ENCODE measurements at places on chromosomes 6 and 20.

DNA sequence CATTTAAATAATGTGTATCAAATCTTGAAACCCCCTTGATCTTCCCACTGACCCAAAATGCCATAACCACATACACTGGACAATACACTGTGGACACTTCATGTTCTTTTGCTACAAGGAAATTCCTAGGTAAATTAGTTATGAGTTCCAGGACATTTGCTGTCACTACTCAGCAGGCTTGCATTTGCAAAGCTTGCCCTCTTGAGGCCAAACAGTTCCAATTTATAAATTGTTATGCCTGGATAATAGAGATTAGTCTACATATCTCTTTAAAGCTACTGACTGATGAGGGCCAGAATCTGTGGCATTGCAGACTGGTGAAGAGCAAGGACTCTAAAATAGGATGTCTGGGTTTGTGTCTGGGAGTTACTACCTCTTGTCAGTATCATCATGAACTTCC lies 17.4 kb upstream of the RAB32 start:
- DNase-seq, result no peak

- DNase-seq, result no peak
Measured at GRCh38 chr20:12414446-12415274, 497.0 kb downstream of the BTBD3 start.

DNA sequence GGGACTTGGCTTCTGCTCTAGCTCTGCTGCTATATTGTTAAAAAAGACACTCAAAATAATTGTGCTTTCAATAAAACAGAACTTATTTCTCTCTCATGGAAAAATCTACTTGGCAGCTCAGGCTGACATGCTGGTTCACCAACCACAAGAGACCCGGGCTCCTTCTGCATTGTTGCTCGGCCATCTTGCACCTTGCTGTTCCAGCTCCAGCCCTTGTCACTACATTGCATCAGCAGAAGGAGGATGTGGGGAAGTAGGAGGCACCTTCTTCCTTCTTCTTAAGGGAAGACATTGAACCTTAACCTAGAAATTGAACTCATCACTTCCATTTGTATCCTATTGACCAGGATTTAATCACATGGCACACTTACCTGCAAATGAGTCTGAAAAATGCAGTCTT lies 6.6 kb upstream of the C20orf202 start:
- no peak for DNase-seq

DNA sequence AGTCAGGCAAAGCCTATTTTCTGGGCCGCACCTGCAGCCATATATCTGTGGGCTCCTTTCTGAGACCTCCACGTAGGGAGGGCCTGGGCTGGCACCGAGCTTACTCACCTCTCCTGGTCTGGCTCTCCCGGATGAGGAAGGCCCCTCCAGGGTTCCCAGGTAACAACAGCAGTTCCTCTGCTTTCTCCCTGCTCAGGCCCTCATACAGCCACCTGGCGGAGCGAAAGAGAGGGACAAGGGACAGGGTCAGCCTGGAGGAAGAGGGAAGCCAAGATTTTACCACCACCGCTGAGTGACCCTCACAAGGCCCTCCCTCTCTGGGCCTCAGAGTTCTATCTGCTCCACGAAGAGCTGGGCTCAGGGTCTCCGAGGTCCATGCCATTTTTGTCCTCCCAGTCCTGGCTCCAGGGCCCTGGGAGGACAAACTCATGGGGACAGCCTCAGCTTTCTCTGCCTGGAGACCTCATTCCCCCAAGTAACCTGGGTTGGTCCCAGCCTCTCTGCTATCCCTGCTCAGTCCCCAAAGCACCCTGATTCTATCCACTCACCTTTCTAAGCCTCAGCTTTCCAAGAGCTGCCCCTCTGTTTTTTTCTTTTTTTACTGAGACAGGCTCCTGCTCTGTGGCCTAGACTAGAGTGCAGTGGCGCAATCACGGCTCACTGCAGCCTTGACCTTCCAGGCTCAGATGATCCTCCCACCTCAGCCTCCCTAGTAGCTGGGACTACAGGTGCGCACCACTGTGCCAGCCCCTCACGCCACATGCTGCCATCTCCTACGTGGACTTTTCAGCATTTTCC lies 13.3 kb downstream of the SLA2 start:
- DNase-seq, result no peak

DNA sequence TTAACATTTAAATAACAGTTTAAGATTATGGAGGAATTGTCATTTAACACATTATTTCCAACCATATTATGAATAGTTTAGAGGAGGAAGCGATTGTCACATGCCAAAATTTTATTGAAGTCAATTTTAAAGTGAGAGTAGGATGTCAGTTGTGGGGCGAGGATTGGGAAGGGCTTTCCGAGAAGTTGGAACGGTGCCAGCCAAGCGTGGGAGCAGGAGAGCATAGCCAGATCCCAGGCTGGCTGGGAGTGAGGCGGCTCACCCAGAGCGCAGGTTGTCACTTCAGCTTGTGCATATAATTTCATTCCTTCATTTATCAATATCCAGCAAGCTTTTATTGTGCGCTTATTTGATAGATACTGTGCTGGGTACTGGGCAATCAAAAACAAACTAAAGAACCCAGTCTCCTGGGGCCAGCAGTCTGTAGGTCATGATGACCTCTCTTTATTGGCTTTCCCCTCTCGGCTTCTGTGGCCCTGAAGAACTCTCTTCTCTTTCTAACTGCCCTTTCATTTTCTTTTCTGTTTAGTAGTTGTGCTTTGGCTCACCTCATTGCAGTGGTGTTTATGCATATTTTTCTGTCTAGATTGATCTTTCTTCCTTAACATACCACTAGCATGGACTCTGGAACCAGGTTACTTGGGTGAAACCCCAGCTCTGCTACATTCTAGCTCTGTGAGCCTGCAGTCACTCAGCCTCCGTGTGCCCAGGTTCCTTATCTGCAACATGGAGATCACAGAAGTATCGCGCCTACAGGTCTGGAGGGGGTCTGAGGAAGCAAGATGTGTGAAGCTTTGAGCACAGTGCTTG lies 6.4 kb downstream of the CEP43 start:
- DNase-seq, result no peak

- no peak for DNase-seq
Measured at GRCh38 chr20:37841971-37842370, 61.0 kb upstream of the VSTM2L start.

GRCh38 chr20:59428441-59429205 lies 128.2 kb downstream of the EDN3 start:
- no peak for DNase-seq

DNA sequence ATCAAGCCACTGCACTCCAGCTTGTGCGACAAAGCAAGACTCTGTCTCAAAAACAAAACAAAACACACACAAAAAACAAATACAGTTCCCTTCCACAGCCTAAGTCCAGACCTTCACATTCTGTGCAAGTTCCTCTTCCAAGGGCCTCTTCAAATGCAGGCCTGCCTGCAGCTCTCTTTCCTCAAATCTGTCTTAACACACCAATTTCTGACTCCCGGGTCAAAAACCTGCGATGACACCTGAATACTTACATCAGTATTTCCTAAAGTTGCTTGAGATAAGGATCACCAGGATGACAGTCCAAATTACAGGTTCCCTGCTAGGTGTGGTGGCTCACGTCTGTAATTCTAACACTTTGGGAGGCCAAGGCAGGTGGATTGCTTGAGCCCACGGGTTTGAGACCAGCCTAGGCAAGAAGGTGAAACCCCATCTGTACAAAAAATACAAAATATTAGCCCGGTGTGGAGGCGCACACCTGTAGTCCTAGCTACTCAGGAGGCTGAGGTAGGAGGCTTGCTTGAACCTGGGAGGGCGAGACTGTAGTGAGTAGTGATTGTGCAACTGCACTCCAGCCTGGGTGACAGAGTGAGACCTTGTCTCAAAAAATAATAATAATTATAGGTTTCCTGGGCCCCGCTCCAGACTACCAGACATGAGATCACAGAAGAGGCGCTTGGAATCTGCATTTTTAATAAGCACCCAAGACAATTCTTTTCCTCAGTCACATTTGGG lies 8.8 kb upstream of the PARD6B start:
- DNase-seq, result no peak

DNA sequence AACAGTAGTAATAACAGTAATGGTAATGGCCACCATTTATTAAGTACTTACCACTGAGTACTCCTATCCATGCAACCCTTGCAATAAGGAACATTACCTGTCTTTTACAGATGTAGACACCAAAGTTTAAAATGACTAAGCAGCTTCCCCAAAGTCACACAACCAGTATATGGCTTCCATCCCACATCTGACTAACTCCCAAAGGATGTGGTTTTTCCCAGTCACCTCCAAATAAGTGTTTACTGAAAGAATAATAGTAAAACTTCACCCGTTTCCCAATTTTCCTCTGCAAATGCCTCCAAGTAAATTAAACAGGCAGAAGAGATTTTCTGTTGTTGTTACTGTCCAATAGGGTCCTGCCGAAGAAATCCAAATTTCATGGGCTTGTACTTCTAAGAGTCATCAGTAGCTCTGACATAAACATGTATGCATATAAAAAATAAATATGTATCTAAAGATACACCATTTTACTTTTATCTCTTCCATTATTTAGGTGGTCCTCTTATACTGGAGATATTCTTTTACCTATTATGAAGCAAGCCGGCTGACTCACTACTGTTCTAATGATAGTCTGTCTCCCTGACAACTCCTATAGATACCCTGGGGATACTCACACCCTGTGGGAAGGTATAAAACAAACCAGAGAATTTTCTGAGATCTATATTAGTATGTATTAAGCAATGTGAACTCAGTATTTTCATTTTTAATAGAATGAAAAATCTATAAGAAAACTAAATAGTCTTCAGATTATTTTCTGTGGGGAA lies 77.9 kb upstream of the ID4 start:
- no peak for DNase-seq

GRCh38 chr20:25014816-25015215 lies 22.3 kb upstream of the APMAP start:
- no peak for DNase-seq

- DNase-seq, result no peak
Measured at GRCh38 chr6:9116026-9116425, 680.7 kb upstream of the SLC35B3 start.

GRCh38 chr6:41741625-41742490 lies 5.3 kb downstream of the PGC start:
- no peak for DNase-seq

GRCh38 chr6:3329393-3330051 lies 70.8 kb downstream of the PSMG4 start:
- no peak for DNase-seq

GRCh38 chr6:106666282-106667021 lies 37.1 kb downstream of the QRSL1 start:
- DNase-seq, result no peak

- no peak for DNase-seq
Measured at GRCh38 chr20:37007898-37008649, 56.6 kb upstream of the SAMHD1 start.

GRCh38 chr6:110543106-110543505 lies 66.7 kb upstream of the SLC22A16 start:
- no peak for DNase-seq

DNA sequence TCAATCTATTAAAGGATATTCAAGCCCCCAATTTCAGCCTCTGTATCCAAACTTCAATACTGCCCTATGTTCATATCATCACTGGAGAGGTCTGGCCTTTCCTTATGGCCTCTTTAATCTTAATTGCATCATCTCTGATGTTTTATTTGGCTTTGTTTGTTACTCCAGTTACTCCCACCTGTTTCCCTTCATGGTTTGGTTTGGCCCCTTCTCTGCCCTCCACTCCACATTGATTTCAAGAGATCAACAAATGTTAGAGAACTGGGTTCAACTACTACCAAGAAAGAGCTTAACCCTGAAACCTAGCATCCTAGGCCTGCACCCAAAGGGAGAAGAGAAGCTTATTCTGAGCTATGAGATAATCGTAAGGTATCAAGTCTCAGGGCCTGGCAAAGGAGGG lies 221.6 kb downstream of the LAMA2 start:
- DNase-seq, result no peak

- no peak for DNase-seq
Measured at GRCh38 chr6:164911151-164911550, 398.3 kb downstream of the C6orf118 start.

GRCh38 chr20:51978070-51978501 lies 175.8 kb upstream of the SALL4 start:
- no peak for DNase-seq

- no peak for DNase-seq
Measured at GRCh38 chr6:163460307-163460782, 45.8 kb downstream of the QKI start.

- no peak for DNase-seq
Measured at GRCh38 chr6:148846778-148847761, 100.2 kb downstream of the UST start.

DNA sequence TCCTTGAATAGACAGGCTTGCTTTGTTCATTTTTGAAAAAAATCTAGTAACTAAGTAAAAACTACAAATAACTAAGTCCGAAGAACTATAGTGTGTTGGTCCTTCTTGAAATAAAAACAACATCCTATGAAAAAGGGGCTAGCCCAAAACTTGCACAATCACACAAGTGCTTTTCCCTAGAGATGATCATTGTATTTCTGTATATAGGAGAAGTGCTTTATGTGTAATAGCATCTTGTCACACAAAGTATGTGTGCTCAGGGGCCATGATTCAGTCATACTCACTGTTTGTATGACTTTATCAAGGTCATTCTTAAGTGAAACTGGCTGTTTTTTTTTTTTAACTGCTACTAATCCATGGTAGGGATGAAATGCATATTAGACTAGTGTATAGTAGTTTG lies 179.8 kb downstream of the DTNBP1 start:
- no peak for DNase-seq

- no peak for DNase-seq
Measured at GRCh38 chr20:57262784-57263609, 3.4 kb downstream of the BMP7 start.

DNA sequence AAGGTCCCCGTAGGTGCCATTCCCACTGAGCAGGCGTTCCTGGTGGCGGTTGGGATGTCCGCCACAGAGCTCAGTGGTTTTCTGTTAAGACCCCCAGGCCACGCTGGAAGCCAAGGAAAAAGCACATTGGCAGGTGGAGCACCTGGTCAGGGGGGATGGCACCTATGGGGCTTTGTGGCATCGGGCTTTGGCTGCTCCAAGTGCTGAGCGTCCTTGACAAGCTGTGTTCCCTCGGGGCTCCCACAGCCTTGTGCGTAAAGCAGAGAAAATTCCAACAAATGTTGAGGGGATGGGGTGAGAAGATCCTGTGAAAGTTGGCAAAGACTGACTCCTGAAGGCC lies 135.4 kb downstream of the JPH2 start:
- DNase-seq, result no peak

DNA sequence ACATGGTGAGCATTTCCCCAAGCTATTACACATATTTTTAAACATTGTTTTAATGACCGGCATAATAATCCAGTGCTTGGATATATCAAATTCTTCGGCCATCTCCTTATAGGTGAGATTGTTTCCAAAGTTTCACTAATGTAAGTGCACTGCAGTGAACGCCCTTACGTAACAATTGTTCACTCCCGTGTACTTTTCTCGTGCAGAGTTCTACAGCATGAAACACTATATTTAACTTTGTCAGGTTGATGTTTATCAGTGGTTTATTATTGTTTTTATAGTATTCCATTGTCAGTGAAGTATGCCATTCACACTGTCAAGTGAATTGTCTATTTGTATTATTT lies 3.4 kb upstream of the GZF1 start:
- no peak for DNase-seq

DNA sequence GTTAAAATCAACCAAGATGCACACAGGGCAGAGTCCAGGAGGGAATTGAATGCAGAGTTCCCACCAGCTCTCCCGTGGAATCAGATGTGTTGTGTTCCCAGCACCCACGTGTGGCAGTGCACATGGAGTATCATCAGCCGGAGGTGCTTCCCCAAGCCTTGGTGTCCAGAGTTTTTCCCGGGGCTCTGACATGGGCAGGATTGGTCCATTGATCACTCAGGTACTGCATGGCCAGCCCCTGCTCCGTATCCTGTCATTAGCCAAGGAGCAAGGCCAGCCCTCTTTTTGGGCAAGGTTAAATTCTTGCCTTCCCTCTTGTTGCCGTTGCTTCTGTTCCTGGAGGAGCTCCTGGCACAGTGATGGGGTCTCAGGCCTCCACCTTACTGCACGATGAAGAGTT lies 28.6 kb upstream of the SLC22A1 start:
- no peak for DNase-seq

Measured in cortex of kidney (tissue), 1 donor.